Stimulated activated CD4-positive, alpha-beta T cell treated with anti-CD3 and anti-CD28 coated beads, TNF-alpha, amount 100 ng/mL, for 4 hours (primary cell): ENCODE measurements at places on chromosomes 11 and 22.
A peak's percentile ranks its signal among the peaks of the same experiment; 100 is the strongest.

DNA sequence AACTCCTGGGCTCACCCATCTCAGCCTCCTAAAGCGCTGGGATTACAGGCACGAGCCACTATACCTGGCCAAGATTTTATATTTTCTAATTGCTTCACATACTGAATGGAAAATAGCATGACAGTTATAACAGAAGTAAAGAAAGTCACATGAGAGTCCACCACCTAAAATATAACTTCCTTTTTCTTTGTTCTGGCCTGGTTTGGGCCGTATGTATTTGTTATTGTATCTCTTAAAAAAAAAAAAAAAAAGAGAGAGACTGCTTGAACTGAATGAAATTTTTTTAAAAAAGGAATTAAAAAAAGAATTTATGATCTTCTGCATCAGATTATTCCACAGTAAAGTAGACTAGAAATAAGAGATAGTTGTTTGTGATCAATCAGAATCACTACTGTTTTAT lies 86.0 kb upstream of the GRIK4 start:
- no peak for DNase-seq

GRCh38 chr22:17912945-17913721 lies 111.2 kb downstream of the MICAL3 start:
- no peak for DNase-seq

DNA sequence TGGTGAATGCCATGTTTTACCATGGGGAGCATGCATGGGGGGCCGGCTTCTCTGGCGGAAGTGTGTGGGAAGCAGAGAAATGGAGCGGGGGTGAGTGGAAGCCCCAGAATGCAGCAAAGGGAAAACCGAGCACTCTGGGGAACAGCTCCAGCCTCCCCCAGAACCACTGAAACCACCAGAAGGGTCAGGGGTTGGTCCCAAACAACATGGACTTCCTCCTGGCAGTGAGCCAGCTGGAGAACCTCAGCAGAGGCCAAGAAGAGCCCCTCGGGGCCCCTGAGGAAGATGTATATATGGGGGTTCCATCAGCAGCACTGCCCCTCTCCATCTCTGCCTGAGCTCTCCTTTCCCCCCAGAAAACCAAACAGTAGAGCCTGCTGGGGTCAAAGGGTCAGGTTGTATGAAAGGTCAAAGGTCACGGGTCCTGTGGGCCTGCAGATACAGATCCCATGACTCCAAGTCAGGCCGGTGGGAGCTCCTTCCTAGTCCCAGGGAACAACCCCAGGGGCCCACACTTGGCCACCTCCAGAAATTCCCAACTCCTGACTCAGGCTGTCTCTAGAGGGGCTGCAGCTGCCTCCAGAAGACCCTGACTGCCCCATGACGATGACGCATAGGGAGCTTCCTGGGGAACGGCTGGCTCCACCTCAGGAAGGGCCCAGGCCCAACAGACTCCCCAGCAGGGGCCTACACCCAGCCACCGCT lies 48.5 kb upstream of the TIMP3 start:
- no peak for DNase-seq

DNA sequence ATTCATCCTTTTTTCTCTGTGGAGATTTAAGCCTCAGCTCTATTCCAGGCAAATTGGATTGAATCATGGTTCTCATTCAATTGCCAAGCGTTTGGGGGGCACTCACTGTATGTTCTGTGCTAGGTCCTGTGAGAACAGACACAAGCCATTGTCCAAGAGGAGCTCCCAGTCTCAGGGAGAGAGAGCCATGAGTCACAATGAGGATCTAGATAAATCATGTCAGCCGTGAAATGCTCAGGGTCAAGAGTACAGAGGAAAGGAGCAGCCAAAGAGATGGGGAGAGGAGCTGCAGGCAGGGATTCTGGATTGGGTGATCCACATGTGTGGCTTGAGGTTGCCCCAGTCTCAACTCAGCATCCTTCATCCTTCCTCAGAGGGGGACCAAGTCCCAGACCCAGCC lies 93.6 kb downstream of the FEZ1 start:
- DNase-seq, result no peak

GRCh38 chr11:36377759-36378564 lies 81.9 kb downstream of the PRR5L start:
- DNase-seq, result no peak

DNA sequence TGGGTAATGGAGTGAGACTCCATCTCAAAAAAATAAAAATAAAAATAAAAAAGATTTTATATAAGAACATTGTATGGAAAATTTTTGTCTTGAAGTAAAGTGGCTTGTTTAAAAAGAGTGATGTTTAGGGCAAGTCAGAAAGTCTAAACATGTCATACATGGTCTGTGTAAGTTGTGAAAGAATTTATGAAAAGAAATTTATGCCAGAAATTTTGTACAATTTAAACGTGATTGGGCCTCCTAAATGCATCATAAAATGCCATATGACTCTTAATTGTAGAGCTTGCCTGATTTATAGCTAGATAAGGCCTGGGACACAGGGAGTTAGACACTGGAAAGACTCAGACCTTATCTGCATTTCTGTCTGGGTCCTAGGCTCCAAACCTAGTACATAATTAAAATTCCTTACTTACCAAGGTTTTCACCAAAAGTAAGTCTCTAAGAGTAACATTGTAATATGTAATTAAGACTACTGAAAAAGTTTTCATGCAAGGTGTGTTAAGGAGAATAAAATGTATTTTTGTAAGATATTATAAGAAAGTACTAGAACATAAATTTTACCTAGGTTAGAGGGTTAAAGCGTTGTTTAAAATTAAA lies 110.5 kb downstream of the AASDHPPT start:
- no peak for DNase-seq

- DNase-seq, result no peak
Observed at GRCh38 chr11:10317776-10318526, 13.1 kb downstream of the ADM start.

GRCh38 chr11:47667135-47667534 lies 24.8 kb upstream of the MTCH2 start:
- DNase-seq, result no peak

GRCh38 chr11:115643549-115644270 lies 139.5 kb upstream of the CADM1 start:
- no peak for DNase-seq

DNA sequence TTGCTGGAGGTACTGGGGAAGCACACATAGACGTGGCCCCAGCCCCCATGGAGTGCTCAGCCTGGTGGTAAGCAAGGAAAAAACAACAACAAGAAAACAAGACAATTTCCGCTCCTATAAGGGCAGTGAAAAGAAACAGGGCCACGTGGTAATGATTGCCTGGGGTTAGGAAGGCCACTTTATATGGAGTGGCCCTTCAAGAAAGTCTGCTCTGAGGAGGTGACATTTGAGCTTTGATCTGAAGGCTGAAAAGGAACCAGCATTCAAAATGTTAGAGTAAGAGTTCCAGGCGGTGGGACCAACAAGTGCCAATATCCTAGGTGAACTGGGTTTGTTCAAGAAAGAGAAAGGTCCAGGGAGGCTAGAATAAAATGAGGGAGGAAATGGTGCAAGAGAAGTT lies 87.6 kb downstream of the SCN3B start:
- no peak for DNase-seq

DNA sequence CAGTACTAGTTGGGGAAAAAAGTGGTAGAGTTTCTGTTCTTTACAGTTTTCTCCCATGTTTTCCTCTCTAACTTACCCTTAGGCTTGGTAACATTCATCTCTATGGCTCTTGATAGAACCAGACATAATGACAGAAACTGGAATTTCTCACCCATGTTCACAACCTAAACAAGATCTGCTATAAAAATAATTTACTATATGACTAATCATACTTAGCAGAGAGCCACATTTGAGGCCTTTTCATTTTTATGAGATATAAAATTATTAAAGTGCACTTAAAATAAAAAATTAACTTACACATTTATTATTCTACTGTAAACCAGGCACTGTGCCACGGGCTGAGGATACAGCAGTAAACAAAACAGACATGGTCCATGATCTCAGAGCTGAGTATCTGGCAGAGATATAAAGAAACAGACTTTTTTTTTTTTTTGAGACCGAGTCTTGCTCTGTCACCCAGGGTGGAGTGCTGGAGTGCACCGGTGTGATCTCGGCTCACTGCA lies 98.1 kb downstream of the GAB2 start:
- DNase-seq, result no peak

GRCh38 chr22:41780746-41781505 lies 19.6 kb upstream of the CCDC134 start:
- DNase-seq, result peak; percentile 68

DNA sequence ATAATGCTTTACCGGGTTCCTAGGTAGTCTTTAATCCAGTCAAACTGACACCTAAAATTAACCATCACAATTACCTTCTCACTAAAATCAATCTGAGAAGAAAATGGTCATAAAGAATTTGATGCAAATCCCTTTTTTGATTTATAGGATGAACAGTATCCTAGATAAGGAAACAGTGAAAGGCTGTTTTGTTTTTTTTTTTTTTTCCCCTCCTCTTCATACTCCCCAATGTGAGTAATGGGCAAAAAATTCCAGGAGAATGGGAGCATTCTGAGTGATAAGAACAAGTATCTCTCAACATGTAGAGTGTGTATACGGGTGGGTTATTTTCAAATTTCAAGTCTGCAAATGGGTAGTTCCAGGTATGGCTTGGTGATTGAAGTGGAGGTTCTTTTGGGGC lies 28.4 kb downstream of the GRAMD1B start:
- no peak for DNase-seq

- DNase-seq, result no peak
Observed at GRCh38 chr11:4190098-4190497, 95.5 kb downstream of the RRM1 start.

GRCh38 chr11:105224482-105225253 lies 85.1 kb upstream of the CARD18 start:
- no peak for DNase-seq

DNA sequence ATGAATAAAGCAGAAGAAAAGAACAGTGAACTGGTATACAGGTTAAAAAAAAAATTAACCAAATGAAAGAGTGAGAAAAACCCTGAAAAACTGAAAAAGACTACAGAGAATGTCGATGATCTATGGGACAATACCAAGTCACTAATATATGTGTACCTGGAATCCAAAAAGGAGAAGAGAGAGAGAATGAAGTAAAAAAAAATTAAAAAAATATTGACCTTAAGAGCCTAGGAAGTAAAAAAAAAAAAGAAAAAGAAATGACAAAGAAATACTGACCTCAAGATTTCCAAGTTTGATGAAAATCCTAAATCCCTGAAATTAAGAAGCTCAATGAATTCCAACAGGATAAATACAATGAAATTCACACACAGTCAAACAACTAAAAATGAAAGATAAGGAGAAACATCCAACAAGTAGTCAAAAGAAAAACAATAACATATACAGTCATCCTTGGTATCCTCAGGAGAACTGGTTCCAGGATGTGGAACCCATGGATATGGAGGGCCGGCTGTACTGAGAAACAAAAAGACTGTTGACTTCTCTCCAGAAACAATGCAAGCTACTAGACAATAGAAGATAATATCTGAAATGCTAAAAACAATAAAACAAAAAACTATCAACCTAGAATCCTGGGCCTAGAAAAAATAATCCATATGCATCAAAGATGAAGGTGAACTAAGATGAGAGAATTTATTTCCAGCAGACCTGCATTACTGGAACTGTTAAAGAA lies 33.5 kb upstream of the SERPIND1 start:
- DNase-seq, result no peak

GRCh38 chr22:23357053-23357452 lies 176.7 kb downstream of the BCR start:
- DNase-seq, result no peak

GRCh38 chr11:17208257-17208999 lies 642 bp upstream of the PIK3C2A start:
- no peak for DNase-seq

- no peak for DNase-seq
Observed at GRCh38 chr11:108019870-108020540, 11.3 kb downstream of the CUL5 start.

GRCh38 chr11:120914021-120914420 lies 109.9 kb upstream of the TBCEL start:
- DNase-seq, result no peak

GRCh38 chr22:30335236-30335635 lies 8.5 kb upstream of the TBC1D10A start:
- DNase-seq, result no peak

GRCh38 chr11:19243613-19244012 lies 2.9 kb upstream of the E2F8 start:
- no peak for DNase-seq

DNA sequence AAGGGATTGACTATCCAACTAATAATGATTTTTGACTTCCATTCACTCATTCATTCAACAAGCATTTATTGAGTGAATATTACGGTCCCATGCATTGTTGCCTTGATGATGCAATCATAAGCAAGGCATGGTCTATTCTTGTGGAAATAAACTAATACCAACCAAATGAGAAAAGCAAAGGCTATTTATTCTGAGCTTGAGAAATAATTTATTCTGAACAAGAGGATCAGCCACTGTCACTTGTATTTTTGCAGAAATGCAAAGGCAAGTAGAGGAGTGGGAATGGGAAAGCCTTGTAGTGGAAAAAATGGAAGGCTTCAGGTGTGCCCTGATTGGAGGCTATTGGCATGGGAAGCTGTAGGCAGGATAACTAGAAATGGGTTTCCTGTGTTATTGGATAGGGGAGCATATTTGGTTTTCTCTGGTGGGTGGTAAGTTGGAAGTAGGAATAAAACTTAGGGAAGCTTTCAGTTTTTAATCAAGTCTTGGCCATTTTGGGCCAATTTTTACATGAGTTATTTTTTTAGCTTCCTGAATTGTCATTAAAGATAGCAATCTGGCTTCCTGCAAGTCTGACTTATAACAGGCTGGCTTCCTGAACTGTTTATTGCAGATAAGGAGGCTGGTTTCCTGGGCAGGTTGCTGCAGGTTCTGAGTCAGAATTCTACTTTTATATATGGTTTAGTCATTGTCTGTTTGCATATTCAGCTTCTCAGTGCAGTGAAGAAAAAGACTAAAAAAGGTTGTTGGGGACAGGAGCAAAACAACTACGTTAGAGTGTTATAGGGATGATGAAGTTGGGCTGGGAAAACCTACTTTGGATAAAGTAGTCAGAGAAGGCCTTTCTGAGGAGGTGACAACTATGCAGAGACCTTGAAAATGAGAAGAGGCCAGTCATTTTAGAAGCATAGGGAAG lies 106.7 kb downstream of the APIP start:
- DNase-seq, result no peak

DNA sequence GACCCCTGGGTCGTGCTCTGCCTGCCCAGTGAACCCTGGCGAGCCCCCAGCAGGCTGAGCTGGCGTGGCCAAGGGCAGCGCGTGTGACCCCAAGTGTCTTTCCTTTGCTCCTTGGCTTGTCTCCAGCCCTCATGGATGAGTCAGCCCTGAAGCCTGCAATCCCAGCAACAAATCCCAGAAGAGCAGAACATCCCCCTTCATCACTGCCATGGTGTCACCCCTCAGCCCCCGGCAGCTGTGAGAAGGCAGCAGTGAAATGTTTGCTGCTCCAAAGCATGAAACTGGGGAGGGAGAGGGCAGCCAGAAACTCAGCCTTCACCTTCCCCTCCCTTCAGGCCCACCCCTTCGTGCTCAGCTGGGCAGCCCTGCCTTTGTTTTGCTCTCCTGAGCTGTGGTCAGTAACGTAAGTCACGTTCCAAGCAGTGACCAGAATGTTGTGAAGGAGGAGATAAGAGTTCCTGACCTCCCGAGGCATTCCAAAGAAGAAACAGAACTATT lies 29.8 kb downstream of the ADAMTS15 start:
- DNase-seq, result no peak
